ENCODE measurements at places on chromosomes 5 and 9. TPM values are rescaled to one million over a fixed set of nuclear protein-coding genes. Genes with fewer than 3 reads are reported as not detected.

- no peaks in the 10 kb centered on the region for H3K4me1 ChIP-seq
- H3K36me3 ChIP-seq: peaks cover 36% of the 10 kb centered on the region
- no peak for DNase-seq
- H3K4me3 ChIP-seq: no peak overlapping the region
- no peak overlapping the region for H3K27ac ChIP-seq
These were observed 167.1 kb downstream of the NIPBL start for GRCh38 chr5:37043693-37044092.

DNA sequence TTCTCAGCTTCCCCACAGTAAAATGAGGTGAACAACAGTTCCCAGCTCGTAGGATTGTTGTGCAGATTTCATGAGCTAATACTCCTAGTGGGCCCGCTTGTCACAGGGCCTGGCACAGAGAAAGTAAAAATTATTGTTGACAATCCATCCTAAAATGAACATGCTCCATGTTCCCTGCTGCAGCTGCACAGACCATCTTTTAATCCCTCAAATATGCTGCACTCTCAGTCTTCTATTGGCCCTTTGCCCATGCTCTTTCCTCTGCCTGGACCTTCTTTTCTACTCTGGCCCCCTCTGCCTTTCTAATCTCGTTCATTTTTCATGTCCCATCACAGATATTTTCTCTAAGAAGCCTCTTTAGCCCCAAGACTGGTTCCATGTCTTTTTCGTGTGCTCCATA is 117.7 kb upstream of the NR3C1 start:
- H3K4me1 ChIP-seq: no peaks in the 10 kb centered on the region
- no peak overlapping the region for H3K4me3 ChIP-seq
- DNase-seq: no peak

DNA sequence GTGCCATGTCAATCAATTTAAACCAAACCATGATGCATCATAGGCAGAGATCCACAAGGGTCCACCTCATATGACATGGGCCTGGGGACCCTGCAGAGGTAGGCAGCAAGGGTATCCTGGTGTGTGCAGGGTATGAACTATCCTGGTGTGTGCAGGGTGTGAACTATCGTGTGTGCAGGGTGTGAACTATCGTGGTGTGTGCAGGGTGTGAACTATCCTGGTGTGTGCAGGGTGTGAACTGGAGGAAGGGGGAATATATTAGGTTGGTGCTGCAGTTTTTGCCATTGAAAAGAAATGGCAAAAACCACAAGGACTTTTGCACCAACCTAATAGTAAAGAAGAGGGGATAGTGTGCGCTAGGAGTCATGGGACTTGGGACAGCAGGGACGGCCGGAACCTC is 50.0 kb downstream of the MFAP3 start:
- H3K4me1 ChIP-seq: peaks cover 7% of the 10 kb centered on the region
- no peak for DNase-seq
- H3K4me3 ChIP-seq: no peak overlapping the region
- no peak overlapping the region for H3K27ac ChIP-seq

DNA sequence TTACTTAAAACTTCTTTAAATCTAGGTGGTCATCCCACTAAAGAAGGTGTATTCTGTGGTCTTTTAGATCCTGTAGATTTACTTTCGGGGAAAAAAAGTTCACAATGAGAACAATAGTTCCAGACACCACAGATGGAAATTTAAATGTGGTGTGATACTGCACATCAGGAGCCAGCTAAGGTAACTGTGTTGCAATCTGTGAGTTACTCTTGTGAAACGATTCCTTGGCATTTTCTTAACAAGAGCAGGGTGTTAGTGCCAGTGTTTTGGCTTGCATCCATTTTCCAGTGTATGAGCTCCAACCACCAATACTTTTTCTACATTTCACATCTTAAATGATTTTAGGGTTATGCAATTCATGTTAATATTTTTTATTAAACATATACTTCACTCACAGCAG is 674.5 kb downstream of the CETN3 start:
- H3K27ac ChIP-seq: no peak overlapping the region
- H3K27me3 ChIP-seq: no peaks in the 10 kb centered on the region
- no peak overlapping the region for H3K4me3 ChIP-seq
- no peak for DNase-seq

GRCh38 chr5:111511831-111512374 is 432 bp downstream of the STARD4 start:
- H3K4me3 ChIP-seq: peak overlapping the region; percentile 70
- no peaks in the 10 kb centered on the region for H3K27me3 ChIP-seq
- no peaks in the 10 kb centered on the region for H3K36me3 ChIP-seq
- DNase-seq: no peak
- H3K27ac ChIP-seq: peak overlapping the region; percentile 90

- no peak overlapping the region for H3K4me3 ChIP-seq
- no peaks in the 10 kb centered on the region for H3K27me3 ChIP-seq
- H3K27ac ChIP-seq: no peak overlapping the region
These were observed 73.3 kb downstream of the DPYSL3 start for GRCh38 chr5:147436596-147436995.

GRCh38 chr9:124496075-124496449 is 11.1 kb downstream of the NR5A1 start:
- DNase-seq: no peak
- H3K36me3 ChIP-seq: no peaks in the 10 kb centered on the region
- H3K27ac ChIP-seq: no peak overlapping the region
- H3K27me3 ChIP-seq: no peaks in the 10 kb centered on the region
- peaks cover 56% of the 10 kb centered on the region for H3K4me1 ChIP-seq

- H3K4me1 ChIP-seq: no peaks in the 10 kb centered on the region
- no peak overlapping the region for H3K27ac ChIP-seq
- peak; percentile 33 for DNase-seq
- no peak overlapping the region for H3K4me3 ChIP-seq
These were observed 77.0 kb downstream of the CYFIP2 start for GRCh38 chr5:157342822-157343402.

GRCh38 chr5:97063251-97063650 is 79.2 kb downstream of the LIX1 start:
- no peak overlapping the region for H3K4me3 ChIP-seq
- no peaks in the 10 kb centered on the region for H3K4me1 ChIP-seq
- no peak for DNase-seq
- no peak overlapping the region for H3K27ac ChIP-seq
- H3K36me3 ChIP-seq: no peaks in the 10 kb centered on the region
- H3K27me3 ChIP-seq: no peaks in the 10 kb centered on the region

GRCh38 chr9:135960411-135961276 is 529 bp downstream of the UBAC1 start:
- H3K4me3 ChIP-seq: peak overlapping the region; percentile 34
- peaks cover 13% of the 10 kb centered on the region for H3K4me1 ChIP-seq
- H3K27ac ChIP-seq: peak overlapping the region; percentile 95
- DNase-seq: no peak
- H3K27me3 ChIP-seq: no peaks in the 10 kb centered on the region
- no peaks in the 10 kb centered on the region for H3K36me3 ChIP-seq

- no peaks in the 10 kb centered on the region for H3K4me1 ChIP-seq
- no peak for DNase-seq
- no peak overlapping the region for H3K27ac ChIP-seq
- no peaks in the 10 kb centered on the region for H3K27me3 ChIP-seq
- no peak overlapping the region for H3K4me3 ChIP-seq
- H3K36me3 ChIP-seq: no peaks in the 10 kb centered on the region
These were observed 220.2 kb upstream of the CLINT1 start for GRCh38 chr5:158079097-158079496.

- no peaks in the 10 kb centered on the region for H3K4me1 ChIP-seq
- no peaks in the 10 kb centered on the region for H3K36me3 ChIP-seq
- H3K4me3 ChIP-seq: no peak overlapping the region
- DNase-seq: no peak
- H3K27me3 ChIP-seq: no peaks in the 10 kb centered on the region
- H3K27ac ChIP-seq: no peak overlapping the region
These were observed 271.3 kb downstream of the ARHGAP26 start for GRCh38 chr5:143041461-143041860.

- H3K4me3 ChIP-seq: no peak overlapping the region
- no peaks in the 10 kb centered on the region for H3K4me1 ChIP-seq
- H3K27me3 ChIP-seq: no peaks in the 10 kb centered on the region
- no peaks in the 10 kb centered on the region for H3K36me3 ChIP-seq
- DNase-seq: no peak
- H3K27ac ChIP-seq: no peak overlapping the region
These were observed 122.6 kb downstream of the SEMA6A start for GRCh38 chr5:116451905-116452450.

DNA sequence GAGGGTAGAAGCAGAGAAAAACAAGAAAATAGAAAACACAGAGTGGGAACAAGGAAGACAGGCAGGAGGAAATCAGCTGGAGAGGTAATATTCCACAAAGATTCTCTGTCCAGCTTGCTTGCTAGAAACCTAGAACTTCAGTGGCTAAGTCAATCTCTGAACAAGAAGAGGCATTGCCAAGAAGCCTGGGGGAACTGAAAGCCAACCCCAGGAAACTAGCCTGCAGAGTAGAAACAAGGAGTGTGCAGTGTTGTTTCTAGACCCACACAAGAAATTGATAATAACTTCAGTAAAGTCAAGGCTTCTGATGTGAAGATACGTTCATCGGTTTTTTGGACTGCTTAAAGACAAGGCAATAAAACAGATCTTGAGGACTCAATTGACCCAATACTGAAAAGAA is 234.5 kb upstream of the MAP3K1 start:
- no peak overlapping the region for H3K27ac ChIP-seq
- no peak for DNase-seq
- no peak overlapping the region for H3K4me3 ChIP-seq
- H3K36me3 ChIP-seq: no peaks in the 10 kb centered on the region
- H3K4me1 ChIP-seq: peaks cover 4% of the 10 kb centered on the region

GRCh38 chr5:132877938-132878337 is 4.5 kb downstream of the LEAP2 start:
- H3K36me3 ChIP-seq: peaks cover 68% of the 10 kb centered on the region
- no peaks in the 10 kb centered on the region for H3K4me1 ChIP-seq
- DNase-seq: no peak

- DNase-seq: no peak
- no peaks in the 10 kb centered on the region for H3K27me3 ChIP-seq
- no peaks in the 10 kb centered on the region for H3K4me1 ChIP-seq
- H3K36me3 ChIP-seq: no peaks in the 10 kb centered on the region
- no peak overlapping the region for H3K27ac ChIP-seq
These were observed 361.4 kb upstream of the RFX3 start for GRCh38 chr9:3887221-3887653.

Gene NTRK2
- total RNA-seq: 5.6 TPM

Gene PITX1
- 4.1 TPM for total RNA-seq

Gene PCDHB10
- 0.50 TPM for total RNA-seq

Gene PTGES
- 0.78 TPM for total RNA-seq

Gene FSTL4
- total RNA-seq: 1.8 TPM

Gene FASTKD3
- 16.8 TPM for total RNA-seq

Gene INSYN2B
- 0.87 TPM for total RNA-seq

Gene PRDM9
- not detected for total RNA-seq

Gene ZFP2
- 1.4 TPM for total RNA-seq

Gene CCIN
- 0.35 TPM for total RNA-seq

Gene SPAAR
- total RNA-seq: 2.0 TPM
